ENCODE measurements at places on chromosomes 2 and 18.
A peak's percentile ranks its signal among the peaks of the same experiment; 100 is the strongest.

DNA sequence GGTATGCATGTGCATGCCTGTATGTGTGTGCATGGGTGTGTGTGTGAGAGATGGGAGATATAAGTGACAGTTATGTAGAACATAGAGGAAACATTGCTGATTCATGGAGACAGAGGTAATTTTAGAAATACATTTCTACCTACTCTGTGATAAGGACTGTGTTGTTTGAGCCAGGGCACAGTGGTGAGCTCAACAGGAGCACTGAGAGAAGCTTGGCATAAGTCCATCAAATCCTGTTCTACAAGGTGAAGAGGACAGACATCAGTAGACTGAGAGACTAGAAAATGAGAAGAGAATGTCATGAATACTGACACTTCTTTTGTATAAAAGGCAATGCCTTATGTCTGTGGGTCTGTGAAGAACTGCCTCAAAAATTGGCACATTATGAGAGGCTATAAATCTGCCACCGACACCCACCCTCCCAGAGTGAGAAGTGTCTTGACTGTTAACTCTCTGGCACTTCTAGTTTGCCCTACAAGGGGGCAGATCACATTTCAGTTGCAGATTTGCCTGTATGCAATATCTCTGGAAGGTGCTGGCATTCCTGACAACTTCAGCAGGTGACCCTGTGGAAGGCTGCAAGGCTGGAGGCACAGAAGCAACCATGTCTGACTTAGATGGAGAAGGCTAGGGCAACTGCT lies 962.3 kb upstream of the NRXN1 start:
- peak; percentile 43 for DNase-seq

DNA sequence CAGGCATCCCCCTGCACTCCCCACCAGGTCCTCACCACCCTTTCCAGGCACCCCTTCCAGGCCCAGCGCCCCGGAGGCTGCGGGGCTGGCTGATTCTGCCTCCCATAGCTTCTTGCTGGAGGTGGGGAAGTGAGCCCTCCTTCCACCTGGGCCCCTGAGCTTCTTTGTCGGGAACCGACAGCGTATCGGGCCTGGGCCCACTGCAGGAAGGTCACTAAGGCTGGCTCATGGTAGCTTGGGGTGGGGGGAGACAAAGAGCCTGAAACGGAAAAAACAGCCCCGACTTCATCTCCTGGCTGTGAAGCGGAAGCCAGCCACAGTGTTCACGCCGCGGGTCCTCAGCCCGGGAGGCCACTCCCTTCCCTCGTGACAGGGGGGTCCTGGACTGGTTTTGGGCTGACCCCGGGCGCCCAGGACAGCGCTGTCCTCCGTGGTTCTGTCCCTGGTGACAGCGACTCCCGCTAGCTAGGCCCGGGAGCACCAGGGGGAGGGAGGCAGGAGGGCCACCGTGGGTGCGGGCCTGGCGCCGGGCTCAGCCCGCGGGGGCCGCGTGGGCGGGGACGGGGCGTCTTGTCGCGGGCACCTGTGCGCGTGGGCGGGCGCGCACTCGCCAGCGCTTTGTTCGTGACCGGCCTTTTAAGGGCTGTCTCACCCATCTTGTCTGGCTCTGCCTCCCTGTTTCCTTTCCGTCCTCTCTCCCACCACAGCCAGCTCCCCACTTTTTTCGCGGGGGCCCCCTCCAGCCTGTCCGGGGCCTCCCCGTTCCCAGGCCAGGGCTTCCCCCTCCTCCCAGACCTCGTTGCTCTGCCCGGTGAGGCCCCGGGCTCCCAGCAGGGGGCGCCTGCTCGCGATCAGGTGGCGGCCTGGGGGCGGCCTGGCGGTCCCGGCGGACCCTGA lies 64.9 kb downstream of the DNMT3A start:
- DNase-seq, result no peak

- no peak for DNase-seq
These were observed 1.7 kb downstream of the SH3RF3 start for GRCh38 chr2:109130723-109130995.

- no peak for DNase-seq
These were observed 260.9 kb downstream of the LPIN1 start for GRCh38 chr2:12007282-12007681.

DNA sequence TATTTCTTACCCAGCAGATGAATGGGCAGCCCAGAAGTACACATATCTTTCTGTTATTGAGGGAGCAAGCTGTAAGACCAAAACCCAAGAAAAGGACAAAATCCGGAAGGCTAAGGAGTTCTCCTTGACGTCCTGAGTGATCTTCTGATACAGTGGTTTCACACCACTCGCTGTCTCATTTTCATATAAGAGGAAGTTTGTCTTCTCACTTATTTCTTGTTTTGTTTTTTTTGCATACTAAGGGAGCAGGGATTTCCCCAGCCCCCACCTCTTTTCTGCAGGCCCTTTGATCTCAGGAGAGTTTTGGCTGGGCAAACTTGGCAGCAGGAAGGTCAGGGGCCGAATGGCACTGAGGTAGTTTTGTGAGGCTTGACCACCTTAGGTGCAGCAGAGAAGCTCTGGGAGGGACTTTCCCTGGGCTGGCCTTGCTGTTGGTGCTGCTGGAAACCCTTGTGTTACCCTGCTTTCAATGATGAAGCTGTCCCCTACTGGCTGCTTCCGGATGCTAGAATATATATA lies 13.3 kb downstream of the CHRNA1 start:
- DNase-seq, result no peak

- no peak for DNase-seq
These were observed 8.7 kb downstream of the GLS start for GRCh38 chr2:190889175-190889943.

DNA sequence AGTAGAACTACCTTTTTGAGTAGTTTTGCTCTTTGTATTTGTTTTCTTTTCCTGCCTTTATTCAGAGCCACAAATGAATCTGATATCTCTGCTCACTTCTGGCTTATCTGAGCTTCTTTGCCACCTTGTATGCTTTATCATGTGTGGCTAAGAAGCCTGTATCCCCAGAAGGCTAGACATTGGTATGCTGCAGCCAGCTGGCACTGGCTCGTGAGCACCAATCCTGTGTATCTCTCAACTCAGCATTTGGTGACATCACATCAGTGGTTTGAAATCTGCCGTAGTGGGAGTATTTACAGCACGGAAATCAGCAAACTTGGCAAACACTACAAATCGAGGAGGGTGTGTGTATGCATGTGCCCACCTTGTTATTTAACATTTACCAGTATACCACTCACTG lies 183.7 kb upstream of the LHCGR start:
- no peak for DNase-seq

DNA sequence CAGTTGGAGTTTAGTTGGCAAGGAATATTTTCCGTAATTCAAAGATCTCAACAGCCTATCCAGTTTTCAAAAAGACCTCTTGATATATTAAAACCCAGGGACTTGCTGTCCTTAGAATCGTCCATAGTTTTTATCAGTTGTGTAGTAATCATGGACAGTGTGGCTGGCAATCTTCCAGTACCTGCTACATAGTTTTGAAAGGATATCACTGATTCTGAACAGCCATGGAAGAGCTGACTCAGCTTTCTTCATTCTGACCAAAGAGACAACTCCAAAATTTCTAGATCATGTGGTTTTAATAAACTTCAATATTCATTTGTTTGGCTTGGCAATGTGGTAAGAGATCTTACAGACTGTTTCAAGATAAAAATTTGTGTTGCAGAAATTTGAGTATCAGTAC lies 616.7 kb downstream of the TDRD15 start:
- no peak for DNase-seq

GRCh38 chr2:112159454-112159921 lies 21.3 kb downstream of the FBLN7 start:
- peak; percentile 84 for DNase-seq

GRCh38 chr18:13545955-13546354 lies 180.4 kb downstream of the FAM210A start:
- no peak for DNase-seq

DNA sequence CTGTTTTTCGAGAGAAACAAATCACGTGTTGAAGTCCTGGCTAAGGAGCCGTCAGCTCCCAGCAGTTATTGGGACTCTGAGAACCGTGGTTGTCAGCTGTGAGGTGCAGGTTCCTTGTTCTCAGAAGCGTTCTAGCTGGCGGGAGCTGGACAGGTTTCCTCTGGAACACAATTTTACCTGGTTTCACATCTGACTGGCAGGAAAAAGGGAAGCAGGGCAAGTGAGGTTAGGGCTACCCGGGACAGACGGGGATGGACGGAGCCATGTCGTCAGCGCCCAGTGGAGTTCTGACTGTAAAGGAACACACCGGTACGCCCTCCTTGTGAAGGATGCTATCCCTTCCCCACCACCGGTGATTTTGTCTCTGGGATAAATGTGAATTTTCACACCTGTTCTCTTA lies 26.1 kb downstream of the ITGB1BP1 start:
- no peak for DNase-seq

DNA sequence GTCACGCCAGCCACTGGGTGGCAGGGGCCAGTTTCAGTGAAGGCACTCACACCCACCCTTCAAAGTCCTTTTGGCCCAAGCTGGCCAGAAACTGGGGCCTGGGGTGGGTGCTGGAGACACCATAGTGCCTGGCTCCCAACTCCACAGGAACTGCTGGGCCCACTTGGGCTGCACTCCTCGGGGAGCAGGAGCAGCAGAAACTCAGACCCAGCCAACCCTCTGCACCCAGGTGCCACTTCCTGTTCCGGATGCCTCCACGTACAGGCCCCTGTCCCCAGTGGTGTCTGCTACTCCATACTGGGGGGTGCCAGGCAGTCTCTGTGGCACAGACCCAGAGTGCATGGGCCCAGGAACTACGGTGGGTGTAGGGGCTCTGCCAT lies 42.5 kb upstream of the ZNF519 start:
- no peak for DNase-seq

DNA sequence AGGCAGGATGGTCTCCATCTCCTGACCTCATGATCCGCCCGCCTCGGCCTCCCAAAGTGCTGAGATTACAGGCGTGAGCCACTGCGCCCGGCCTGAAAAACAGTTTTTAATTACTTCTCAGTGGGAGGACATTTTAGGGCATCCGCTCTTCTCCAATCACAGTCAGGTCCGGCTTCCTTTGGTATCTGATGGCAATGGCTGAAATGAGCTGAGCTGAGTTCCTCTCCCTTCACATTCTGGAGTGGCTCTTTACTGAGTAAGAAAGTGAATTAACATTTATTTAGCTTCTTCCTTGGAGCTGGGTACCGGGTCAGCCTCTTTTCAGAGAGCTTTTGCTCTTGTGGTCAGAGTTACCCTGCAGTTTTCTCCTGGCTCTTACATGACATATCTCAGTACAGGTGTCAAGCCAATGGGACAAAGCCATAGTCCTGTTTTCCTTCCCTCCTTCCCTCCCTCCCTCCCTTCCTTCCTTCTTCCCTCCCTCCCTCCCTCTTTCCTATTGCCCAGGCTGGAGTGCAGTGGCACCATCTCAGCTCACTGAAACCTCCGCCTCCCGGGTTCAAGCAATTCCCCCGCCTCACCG lies 1.1 kb upstream of the TTC27 start:
- DNase-seq, result no peak

DNA sequence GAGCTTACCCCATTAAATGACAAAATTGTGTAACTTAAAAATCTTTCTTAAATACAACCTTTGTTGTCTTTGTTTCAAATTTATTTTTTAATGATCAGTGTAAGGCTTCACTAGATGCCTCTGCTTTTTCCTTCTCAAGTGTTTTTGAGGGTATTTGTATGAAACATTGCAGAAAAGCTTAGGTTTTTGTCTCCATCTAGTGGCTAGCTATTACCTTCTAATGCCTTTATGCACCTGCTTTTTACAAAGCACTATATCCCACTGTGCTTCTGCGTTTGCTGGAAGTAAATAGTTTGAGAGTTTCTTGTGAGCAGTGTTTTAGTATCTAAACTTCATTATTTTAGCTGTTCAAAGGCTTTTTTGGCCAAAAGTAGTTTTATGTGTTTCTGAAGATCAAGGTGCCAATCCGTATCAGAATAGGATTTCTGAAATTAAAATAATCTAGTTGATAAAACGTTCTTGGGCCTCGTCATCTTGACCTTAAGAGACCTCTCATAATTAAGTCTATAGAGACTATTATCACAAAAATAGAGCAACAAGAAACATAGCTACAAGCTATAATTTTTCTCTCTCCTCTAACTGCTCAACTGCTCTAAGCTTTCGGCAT lies 47.0 kb downstream of the IWS1 start:
- peak; percentile 34 for DNase-seq

- no peak for DNase-seq
These were observed 15.3 kb downstream of the PMS1 start for GRCh38 chr2:189799531-189799930.

GRCh38 chr18:55477860-55478581 lies 110.0 kb downstream of the TCF4 start:
- DNase-seq, result no peak

DNA sequence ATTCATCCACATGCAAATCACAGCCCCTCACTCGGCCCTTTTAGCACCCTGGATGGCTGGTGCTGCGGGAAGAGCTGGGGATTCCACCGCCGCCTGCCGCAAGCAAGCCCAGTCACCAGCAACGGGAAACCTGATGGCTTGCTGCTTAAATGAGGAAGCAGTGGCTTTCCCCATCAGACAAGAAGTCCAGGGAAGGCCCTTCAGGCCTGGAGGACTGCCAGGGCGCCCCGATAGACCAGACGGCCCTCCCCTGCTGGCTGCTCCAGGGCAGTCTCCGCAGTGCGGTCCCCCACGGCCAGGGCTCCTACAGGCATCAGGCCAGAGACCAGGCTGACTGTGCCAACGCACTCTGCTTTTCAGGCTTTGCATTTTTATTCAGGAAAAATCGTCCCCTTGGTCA lies 439.1 kb downstream of the EIPR1 start:
- no peak for DNase-seq

GRCh38 chr2:134917360-134917865 lies 1.2 kb upstream of the CCNT2 start:
- no peak for DNase-seq

DNA sequence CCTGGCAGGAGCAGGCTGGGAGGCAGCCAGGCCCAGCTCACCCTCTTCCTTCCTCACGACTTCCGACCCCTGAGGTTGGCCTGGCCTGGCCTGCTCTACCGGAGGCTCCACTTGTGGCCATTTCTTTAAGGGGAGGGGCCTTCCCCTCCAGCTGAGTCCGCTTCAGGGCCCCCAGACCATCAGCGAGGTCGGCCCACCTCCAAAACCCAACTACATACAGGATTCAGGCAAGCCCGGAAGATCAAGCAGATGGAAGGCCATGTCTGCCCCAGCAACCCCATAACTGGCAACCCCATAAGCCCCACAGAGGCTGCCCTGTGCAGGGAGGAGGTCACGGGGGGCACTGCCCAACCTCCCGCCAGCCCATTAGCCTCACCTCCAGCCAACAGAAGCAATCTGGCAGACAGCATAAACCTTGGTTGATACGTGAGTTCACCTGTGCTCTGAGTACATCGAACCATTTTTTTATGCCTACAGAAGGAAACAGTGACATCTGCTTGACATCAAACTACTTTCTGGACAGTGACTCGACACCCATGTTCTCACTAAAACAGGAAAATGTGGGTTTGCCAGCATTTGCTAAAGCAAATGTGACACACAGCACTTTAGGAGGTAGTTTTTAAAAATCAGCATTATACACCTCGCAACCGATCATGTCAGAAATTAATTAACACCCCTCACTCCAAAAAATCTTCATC lies 98.9 kb downstream of the EIPR1 start:
- DNase-seq, result no peak

- DNase-seq, result no peak
These were observed 93.2 kb downstream of the CACNB4 start for GRCh38 chr2:152005607-152006006.

- DNase-seq, result peak; percentile 44
These were observed 1.5 kb downstream of the EPAS1 start for GRCh38 chr2:46298522-46299353.

All from NCI-H2029 (cell line).